ENCODE measurements at places on chromosomes 1 and 21.

DNA sequence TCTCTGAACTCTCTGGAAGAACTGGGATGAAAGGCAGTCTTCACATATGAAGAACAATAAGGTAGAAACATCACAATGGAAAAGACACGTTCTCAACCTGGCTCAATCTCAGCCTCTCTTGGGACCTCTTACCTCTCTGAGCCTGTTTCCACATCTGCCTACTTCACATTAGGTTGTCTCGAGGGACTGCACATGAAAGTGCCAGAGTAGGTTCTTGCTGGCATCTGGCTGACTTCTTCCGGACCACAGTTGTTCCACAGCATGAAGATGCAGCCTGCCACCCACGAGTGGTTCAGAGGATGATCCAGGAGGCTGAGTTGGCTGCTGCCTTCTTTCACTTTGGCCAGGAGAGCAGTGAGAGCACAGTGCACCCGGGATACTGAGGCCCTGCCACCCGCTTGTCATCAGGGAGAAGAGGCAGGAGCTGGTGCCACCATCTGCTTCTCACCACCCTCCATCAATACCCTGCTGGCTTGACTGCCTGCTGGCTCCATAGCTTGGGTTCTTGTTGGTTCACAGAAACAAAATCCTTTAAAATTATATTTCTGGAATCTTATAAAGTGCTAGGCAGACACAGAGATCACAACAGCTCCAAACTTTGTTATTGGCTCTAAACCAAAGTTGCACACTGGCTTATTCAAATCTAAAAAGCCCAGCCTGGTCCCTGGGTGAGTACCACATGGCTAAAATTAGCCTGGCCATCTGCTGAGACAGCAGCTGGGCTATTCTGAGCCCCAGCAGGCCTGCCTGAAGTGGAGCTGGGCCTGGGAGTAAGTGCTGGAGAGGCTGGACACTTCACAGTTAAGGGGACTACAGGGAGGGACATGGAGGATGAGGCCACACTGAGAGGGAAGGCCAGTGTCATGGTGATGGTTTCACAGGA lies 46.9 kb upstream of the LIN9 start:
- peak; percentile 5 for DNase-seq

GRCh38 chr1:195173753-195174152 lies 1434.5 kb downstream of the KCNT2 start:
- no peak for DNase-seq

DNA sequence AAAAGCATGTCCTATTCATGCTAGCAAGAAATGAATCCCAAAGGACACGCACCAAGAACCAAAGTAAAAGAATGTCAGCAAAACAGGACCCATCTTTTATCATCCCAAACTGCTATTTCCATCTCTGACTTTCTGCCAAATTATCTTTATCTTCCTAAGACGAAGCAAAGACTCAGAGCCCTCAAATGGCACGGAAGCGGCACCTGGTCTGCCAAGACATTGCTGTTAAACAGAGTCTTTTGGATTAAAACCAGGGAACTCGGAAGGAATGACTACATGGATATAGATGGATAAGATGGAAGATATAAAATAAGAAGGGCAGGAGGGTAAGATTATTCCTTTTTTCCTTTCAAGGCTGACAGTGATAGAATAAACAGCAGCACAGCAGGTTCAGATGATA lies 60.8 kb upstream of the LBR start:
- DNase-seq = no peak

GRCh38 chr1:59089922-59090457 lies 206.9 kb upstream of the FGGY start:
- DNase-seq = no peak

DNA sequence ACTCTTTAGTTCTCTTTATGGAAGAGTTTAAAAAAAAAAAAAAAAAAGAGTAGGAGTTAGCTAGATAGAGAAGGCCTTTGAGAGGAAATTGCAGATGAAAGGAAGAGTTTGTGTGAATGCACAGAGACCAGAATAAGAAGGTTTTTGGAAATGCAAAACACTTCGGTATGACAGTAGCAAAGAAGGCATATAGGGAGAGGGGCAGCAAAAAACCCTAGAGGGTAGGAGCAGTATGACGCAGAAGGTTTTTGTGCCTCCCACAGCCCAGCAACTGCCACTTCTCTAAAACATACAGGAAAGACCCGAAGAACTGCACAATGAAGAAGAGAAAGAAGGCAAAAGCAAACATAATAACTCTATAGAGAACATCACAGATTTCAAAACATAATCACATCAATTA lies 84.3 kb downstream of the WDR64 start:
- DNase-seq = no peak

GRCh38 chr1:229410370-229410691 lies 23.6 kb downstream of the ACTA1 start:
- DNase-seq = no peak

DNA sequence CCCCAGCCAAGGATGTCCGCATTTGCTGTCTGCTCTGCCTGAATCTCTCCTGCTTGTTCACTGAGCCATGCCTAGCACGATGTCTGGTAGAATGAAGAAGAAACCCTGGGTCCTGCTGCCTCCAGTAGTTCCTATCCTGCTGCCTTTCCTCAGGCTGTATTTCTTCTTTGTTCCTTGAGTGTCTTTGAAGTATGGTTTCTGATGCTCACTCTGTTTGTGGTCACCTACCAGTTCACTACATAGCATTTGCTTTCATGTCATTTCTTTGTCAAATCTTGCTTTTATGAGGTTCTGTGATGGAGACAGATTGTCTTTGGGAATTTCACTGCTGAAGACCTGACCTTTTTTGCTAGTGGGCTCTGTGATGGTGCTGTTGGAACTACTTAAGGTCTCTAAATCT lies 5.9 kb downstream of the UCK2 start:
- DNase-seq = no peak

DNA sequence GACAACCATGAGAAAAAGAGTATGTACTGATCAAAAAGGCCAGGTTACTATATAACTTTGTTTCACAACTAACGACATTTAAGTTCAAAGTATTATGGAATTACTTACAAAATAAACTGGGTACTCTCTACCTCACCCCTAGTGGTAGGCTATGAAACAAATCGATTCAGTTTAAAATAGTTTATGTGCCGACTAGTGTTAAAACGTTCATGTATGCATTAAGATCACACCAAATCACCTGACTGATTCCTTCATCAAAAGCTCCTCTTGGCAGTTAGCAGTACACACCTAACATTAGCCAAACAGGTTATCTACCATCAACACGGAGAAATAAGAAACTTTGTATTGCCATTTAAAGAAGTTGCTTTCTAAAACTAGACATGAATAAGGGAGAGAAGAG lies 137.1 kb downstream of the AKT3 start:
- DNase-seq = peak; percentile 28

DNA sequence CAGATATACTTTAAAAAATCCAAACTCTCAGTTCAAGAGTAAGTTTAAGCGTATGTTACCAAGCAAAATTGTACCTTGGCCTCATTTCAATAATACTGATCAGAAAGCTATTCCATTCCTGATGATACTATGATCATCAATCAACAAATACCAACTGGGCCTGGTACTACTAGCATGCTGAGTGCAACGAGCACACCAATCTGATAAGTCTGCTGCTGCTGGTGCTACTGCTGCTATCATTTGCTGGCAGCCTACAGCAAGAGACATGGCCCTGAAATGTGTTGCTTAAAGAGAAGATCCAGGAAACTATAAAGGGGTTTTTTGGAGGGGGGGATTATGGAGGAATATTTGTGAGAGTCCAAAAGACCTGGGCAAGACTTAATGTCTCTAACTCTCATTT lies 39.7 kb downstream of the NME7 start:
- DNase-seq = no peak

DNA sequence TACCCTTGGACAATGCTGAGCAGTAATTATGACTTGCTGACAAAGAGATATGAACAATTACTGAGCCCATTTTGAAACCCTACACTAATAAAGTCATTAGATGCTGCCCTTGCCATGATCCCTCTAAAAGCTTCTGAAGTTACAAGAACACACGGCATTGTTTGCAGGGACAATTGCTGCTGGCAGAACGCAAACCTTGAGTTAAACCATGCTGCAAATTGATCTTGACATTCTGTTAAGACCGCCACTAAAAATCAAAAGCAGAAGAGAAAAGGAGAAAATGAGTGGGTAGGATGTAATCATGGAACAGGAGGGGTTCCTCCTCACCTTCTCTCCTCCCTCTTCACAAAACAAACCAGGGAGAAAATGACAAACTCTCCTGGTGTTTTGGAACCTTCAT lies 136.2 kb upstream of the DMRTA2 start:
- DNase-seq = no peak

GRCh38 chr1:111497592-111497991 lies 5.8 kb downstream of the ADORA3 start:
- no peak for DNase-seq

GRCh38 chr1:87196110-87196827 lies 132.4 kb upstream of the LMO4 start:
- DNase-seq = no peak

DNA sequence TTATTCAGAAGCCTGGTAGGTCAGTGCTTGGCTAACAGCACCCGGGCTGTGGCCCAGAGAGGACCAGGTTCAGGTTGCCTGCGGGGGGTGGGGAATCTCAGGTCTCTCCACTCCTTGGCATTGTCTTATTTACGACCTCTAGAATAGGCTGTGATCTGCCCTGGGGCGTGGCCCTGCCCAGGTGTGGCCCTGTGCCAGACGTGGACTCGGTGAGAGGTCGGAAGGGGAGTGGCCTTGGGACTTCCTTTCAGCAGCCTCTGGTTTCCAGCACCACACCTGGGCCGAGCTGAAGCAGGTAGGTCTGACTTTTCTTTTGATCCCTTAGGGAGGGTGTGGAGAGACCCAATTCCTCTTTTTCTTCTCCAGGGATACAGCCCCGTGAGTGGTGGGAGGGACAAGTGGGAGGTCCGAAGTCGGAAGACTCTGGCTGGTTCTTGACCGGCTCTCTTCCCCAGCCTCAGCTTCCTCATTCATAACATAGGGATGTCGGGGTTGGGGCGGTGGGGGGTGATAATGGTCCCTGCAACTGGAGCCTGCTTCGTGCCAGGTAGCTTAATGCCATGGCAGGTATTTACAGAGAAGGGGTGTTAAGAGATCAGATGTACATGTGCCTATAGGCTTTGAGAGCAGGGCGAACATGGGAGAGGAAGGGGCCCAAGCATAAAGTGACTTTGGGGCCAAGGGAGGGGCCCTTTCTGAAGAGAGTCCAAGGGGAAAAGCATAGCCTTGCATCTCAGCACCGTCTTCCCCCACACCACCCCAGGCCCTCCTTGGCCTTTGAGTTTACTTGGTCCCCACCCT lies 16.5 kb downstream of the ACOT11 start:
- no peak for DNase-seq

DNA sequence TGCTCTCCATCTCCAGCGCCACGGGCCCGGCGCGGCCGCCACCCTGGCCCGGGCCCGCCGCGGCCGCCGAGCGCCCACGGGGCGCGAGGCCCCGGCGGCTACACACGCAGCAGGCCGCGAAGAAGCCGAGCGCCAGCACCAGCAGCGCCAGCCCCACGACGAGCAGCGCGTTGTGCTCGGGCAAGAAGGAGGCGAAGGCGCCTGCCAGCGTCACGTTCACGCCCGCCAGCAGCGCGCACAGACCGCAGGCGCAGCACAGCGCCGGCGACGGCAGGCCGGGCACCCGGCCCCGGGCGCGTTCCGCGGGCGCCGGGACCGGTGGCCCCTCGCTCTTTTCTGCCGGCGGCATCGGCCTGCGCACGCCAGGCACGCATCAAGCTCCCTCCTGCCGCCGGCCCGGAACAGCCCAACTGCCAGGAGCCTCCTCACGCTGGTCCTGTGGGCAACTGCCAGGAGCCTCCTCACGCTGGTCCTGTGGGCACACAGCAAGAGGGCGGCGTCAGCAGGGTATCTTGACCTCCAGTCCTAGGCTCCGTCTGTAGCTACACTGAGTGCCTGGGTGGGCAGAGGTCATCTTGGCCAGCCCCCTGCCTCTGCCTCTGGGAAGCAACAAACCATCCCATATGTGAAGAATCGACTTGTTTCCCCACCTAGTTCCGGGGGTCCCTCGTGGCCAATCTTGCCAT lies 18.1 kb downstream of the KNCN start:
- peak; percentile 30 for DNase-seq

DNA sequence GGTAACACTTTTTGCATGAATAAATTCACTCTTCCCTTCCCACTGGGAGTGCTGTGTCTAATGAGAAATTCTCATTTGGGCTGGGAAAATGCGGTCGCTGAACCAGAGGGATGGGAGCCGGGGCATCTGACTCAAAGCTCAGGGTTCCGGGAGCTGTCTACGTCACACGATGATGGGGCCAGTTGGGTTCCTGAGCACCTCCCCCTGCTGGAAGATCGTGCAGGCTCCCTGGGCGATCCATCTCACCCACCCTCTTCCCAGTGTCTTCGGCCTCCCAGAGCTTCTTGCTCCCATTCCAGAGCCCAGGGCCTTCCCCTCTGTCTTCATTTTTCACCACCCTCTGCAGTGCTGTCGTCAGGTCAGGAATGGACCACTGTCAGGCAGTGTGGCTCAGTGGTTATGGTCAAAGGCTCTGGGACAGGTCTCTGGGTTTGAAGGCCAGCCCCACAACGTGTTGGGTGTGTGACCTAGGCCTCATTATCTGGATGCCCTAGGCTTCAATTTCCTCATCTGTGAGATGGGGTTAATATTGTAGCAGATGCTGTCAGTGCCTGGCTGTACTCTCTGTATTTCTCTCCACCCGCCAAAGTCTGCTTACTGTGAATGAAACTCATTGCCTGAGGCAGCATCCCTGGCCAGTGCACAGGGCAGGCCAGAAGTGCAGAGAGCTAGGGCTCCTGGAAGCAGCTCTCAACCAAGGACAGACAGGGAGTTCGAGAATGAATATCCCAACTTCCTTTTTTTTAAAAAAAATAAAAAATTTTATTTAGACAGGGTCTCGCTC lies 31.8 kb downstream of the IGSF21 start:
- no peak for DNase-seq

- DNase-seq = no peak
These were observed 42.8 kb upstream of the IFI44L start for GRCh38 chr1:78577257-78578100.

- no peak for DNase-seq
These were observed 273.8 kb upstream of the SNX7 start for GRCh38 chr1:98387701-98388100.

GRCh38 chr1:209202830-209203532 lies 380.5 kb upstream of the CAMK1G start:
- peak; percentile 78 for DNase-seq

DNA sequence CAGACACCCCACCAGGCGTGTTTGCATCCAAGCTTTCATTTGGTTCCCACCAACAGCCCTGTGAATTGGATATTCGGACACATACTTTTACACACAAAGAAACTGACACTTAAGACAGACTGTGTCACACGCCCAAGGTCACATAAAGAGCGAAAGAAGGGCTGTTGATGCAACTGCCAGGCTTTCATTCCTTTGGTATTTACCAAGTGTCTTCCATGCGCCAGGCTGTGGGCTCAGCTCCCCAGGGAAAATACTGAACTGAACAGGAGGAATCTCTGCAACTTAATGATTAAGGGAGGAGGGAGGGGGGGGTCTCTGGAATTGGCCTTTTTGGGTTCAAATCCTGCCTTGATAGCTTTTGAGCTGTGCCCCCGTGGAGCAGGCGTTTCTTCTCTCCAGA lies 122.8 kb downstream of the ACTL8 start:
- no peak for DNase-seq
